ENCODE measurements at places on chromosomes 16 and 17.

GRCh38 chr16:14302031-14302398 lies 230.9 kb downstream of the MRTFB start:
- no peak for DNase-seq
- H3K27me3 ChIP-seq = no peaks in the 10 kb centered on the region
- no peak overlapping the region for H3K27ac ChIP-seq
- H3K4me1 ChIP-seq = peaks cover 9% of the 10 kb centered on the region
- peak overlapping the region; percentile 52 for H3K4me3 ChIP-seq
- no peaks in the 10 kb centered on the region for H3K36me3 ChIP-seq

GRCh38 chr17:48612854-48613691 lies 2.0 kb downstream of the HOXB8 start:
- peaks cover 23% of the 10 kb centered on the region for H3K27me3 ChIP-seq
- H3K4me3 ChIP-seq = peak overlapping the region; percentile 53
- H3K36me3 ChIP-seq = no peaks in the 10 kb centered on the region
- DNase-seq = peak; percentile 46

DNA sequence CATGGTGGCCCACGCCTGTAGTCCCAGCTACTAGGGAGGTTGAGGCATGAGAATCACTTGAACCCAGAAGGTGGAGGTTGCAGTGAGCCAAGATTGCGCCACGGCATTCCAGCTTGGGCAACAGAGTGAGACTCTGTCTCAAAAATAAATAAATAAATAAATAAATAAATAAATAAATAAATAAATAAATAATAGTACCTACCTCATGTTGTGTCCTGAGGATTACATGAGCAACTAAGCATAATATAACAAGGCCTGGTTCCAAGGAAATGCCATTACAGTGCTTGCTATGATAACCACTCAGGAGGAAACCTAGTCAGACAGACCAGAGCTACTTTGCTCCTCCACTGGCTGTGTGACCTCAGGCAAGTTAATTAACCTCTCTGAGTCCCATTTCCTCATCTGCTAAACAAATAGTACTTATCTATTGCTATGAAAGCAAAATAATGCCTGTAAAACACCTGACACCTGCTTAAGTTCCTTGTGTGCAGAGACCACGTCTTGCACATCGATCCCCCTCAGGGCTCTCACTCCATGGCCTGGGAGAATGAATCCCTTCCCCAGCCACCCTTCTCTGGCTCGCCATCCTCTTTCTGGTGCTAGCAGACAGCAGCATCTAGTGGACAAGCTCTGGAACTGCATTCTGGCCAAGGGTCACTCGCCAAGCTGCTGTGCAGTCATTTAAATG lies 7.5 kb downstream of the EPOP start:
- peaks cover 7% of the 10 kb centered on the region for H3K4me1 ChIP-seq
- no peak overlapping the region for H3K27ac ChIP-seq
- DNase-seq = peak; percentile 27
- peaks cover 72% of the 10 kb centered on the region for H3K27me3 ChIP-seq
- no peak overlapping the region for H3K4me3 ChIP-seq

GRCh38 chr17:14997290-14997689 lies 267.8 kb downstream of the PMP22 start:
- no peaks in the 10 kb centered on the region for H3K4me1 ChIP-seq
- no peak overlapping the region for H3K27ac ChIP-seq
- no peaks in the 10 kb centered on the region for H3K36me3 ChIP-seq
- peaks cover 3% of the 10 kb centered on the region for H3K27me3 ChIP-seq

GRCh38 chr16:17083628-17084027 lies 387.1 kb downstream of the XYLT1 start:
- H3K36me3 ChIP-seq = no peaks in the 10 kb centered on the region
- no peaks in the 10 kb centered on the region for H3K4me1 ChIP-seq
- no peaks in the 10 kb centered on the region for H3K27me3 ChIP-seq
- no peak overlapping the region for H3K27ac ChIP-seq
- no peak for DNase-seq
- H3K4me3 ChIP-seq = no peak overlapping the region

DNA sequence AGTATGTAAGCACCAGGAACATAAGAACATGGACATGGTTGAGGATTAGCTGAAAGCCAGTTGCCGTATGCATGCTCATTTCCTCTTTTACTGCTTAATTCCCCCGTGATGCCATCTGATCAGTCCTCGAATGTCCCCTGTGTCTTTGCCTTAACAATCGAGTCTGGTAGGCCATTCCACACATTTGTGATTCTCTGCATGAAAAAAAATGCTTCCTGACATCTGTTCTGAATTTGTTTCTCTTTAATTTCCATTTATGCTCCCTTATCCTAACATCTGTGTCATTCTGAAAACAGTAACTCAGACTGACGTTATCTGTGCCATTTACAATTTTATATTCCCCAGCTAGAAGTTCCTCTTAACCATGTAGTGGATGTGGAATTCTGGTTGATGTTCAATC lies 158.2 kb upstream of the TOX3 start:
- DNase-seq = no peak
- H3K4me1 ChIP-seq = no peaks in the 10 kb centered on the region
- H3K36me3 ChIP-seq = no peaks in the 10 kb centered on the region
- no peaks in the 10 kb centered on the region for H3K27me3 ChIP-seq
- H3K4me3 ChIP-seq = no peak overlapping the region

Measured in T-cell (primary cell).